ENCODE measurements at places on chromosomes 3 and 15. TPM values are rescaled to one million over a fixed set of nuclear protein-coding genes. Genes with fewer than 3 reads are reported as not detected.
A peak's percentile ranks its signal among the peaks of the same experiment; 100 is the strongest.

GRCh38 chr3:184241141-184241446 is 7.7 kb downstream of the ALG3 start:
- no peak for DNase-seq

DNA sequence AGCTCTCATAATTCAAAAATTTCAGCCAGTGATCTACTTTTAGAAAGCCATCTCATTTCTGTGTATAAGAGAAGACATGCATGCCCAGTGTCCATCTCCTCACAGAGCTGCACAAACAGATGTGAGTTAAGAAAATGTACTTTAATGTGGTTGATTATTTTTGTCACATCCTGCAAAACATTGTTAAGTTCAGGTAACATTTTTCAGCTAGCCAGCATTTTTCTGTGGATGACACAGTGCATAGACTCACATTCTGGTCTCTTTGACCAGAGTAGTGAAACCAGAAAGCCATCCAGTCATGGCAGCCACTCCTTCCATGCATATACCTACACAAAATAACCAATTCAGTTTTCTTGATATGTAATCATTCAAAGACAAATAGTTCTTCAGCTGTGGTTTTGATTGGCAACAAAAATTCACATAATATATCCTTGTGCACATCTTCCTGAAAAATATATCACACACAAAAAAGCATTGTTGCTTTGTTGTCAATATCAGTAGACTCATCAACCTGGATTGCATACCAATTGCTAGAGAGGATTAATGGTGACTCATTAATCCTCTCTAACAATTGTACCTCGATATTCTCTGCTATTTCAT is 2.1 kb upstream of the PLSCR1 start:
- DNase-seq = peak; percentile 15

DNA sequence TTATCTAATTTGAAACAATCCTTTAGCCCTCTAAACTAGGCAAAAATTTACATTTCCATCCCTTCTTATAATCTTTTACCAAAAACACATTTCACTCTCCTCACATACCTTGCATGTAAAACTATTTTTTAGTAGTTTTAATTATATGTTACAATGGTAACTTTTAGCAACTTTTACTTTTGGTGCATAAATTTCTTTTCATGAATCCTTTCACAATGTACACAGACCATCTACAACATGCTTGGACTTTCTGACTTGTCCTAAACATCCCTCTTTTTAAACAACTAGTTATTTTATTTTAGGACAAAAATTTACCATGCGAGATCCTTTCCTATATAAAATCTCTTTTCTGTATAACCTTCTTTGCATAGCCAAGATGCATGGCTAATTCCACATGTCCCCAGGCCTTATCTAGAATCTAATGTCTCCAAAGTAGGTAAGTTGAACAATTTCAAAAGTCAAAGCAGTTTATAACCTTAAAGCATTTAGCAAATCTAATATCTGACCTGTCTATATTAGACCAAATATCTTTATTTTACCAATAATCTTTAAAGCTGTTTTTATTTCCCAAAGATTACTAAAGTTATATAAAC is 14.4 kb upstream of the ALDH1L1 start:
- DNase-seq = no peak

GRCh38 chr3:188707381-188708288 is 464.1 kb upstream of the TPRG1 start:
- no peak for DNase-seq

Gene RAB8B
- 54.8 TPM for total RNA-seq

- no peak for DNase-seq
Measured at GRCh38 chr3:14957925-14958324, 10.5 kb downstream of the NR2C2 start.

DNA sequence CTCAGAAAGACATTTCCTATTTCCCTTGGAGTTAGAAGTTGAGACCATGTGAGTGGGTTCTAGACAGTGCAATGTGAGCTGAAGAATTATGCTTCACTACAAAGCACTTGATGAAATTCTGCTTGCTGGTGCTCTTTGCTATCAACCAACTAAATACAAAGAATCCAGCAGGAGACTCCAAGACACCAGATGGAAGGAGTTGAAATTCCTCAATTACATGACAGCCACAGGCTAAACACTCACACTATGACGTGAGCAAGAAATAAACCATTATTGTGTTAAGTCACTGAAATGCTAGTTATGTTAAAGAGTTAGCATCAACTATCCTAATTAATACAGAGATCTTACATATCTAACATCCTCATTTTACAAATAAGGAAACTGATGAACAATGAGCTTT is 8.2 kb upstream of the MAP4 start:
- no peak for DNase-seq

Gene APPL1
- total RNA-seq = 38.7 TPM

DNA sequence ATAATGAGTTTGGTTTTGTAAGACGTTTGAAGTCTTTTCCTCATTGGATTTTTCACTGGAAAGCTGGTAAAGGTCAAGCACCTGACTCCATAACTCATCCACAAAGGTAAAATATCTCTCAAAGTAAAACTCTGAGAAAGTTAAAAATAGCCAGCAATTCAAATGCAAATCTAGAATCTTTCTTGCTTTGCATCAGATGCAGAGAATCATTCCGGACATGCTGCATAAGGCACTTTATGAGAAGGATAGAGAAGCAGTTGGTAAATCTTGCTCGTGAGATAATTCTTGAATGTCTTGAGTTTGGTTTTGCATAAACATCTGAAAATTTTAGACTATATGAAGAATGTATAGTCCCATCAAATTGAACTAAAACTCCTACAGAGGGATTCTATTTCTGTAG is 9.1 kb downstream of the KCNMB2 start:
- no peak for DNase-seq

Gene PLCB2
- total RNA-seq = 0.52 TPM

DNA sequence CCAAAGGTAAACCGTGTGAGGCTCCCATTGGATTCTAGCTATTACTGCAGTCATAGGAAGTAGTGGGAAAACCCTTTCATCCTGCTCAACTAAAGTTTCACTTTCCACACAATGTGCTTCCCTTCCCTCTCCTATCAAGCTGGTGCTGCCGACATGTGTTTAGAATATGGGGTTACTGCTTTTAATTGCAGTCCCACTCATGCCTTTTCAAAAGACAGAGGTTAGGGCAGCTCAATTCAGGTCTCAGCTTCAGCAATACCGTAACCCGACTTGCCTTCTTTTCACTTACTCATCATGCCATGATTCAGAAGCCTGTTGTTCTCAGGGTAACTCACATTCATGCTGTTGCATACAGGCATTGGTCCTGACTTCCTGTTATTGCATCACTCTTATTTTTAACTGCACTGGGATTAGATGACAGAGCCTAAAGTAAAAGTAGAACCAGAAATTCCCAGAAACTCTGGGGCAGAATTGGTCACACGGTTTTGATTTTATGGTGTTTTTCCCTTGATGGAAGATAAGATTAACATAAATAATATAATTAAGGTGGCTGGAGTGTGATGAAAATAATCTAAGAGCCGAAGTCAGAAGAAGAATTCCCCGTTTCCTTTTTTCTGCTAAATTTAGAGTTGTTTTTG is 45.7 kb downstream of the C2CD4B start:
- peak; percentile 100 for DNase-seq

Gene GYG1
- total RNA-seq = 37.5 TPM

Gene GNB4
- total RNA-seq = 42.0 TPM

GRCh38 chr15:69468241-69469121 is 15.9 kb downstream of the RPLP1 start:
- peak; percentile 94 for DNase-seq

DNA sequence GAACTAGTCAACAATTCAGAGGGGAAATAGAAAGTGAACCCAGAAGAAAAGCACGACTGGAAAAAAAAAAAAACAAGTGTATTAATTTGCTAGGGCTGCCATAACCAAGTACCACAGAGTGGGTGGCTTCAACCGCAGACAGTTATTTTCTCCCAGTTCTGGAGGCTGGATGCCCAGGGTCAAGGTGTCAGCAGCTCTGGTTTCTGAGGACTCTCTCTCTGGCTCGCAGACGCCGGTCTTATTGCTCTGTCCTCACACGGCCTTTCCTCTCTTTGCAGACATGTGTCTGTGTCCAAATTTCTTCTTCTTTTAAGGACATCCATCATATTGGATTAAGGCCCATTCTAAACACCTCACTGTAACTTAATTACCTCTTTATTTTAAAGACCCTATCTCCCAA is 291.8 kb downstream of the XXYLT1 start:
- DNase-seq = no peak

Gene RPUSD2
- total RNA-seq = 12.7 TPM

DNA sequence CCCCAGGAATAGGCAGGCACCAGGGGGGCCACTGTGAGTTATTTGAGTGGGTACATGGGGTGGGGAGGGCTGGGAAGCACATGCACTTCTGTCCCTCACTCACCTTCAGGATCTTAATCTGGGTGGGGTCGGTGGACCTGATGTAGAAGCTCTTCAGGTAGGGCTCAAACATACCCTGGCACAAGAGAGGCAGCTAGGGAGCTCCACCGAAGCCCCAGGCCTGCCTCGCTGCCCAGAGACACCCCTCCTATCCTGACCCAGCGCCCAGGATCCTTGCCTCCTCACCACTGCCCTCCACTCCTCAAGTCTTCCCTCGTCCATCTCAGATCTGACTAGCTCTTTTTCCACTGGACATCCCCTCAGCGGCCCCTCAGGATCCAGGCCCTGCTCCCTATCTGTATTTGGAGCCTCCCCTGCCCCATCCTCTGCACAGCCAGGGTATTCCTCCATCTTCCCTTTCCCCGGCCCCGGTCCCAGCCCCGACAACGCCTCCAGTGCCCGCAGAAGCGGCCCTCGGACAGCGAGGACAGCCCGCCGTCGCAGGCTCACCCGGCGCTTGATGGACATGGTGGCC is 30.0 kb downstream of the AP3B2 start:
- no peak for DNase-seq

DNA sequence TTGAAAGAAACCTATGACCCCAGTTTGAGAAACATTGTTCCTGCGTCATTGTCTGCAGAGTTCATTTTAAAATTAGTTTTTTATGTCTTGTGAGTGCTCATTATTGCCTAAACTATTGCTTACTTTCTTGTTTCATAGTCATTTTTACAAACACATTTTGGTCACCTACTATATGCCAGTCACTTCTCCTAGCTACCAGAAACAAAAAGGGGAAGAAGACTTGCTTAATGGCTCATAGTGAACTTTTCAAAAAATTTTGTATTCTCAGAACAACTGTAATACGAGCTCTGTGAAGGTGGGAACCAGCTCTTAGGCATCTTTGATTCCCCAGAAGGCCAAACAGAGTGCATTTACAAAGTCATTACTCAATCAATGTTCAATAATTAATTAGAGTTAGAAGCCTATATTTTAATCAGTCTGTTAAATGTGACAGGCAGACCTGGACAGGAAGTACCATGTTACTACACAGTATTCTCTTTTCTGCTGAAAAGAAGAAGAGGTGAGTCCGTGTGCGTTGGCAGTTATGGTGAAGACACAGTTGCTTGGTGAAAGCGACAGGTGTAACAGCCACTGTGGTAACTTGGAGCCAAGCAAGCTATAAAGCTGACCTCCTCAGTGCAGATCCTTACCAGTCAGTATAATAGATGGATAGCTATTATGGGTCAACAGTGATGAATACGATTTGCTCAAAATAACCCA is 46.6 kb downstream of the DPPA2 start:
- no peak for DNase-seq

DNA sequence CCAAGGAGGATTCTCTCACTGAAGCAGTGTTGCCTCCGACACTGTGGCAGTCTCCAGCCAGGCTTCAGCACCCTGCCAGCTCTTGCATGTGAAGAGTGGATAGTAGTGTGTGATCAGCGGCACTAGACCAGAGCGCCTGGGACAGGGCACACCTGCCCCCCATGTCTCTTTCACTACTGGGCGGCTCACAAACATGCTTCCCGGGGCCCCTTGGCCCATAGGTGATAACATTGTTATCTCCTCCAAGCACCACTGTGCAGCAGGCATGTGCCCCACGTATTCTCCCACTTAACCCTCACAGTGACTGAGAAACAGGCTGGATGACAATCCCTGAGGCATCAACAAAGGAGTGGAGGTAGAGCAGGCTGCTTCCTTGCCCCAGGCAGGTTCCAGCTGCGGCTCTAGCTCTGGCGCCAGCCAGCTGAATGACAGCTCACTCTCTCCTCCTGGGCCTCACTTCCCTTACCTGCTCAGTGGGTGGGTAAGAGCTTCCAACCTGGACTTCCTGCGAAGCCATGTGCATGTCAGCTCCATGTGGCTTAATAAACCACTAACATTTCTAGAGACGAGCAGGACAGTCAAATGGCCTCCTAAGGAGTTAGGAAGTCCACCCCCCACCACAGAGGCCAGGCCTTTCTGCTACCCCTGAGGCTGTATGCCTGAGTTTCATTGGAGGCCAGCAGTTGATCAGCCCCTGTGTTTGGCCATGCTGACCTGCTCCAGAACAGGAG is 37.8 kb downstream of the KLF13 start:
- DNase-seq = no peak

Gene CCDC39
- total RNA-seq = 0.10 TPM

Gene SI
- not detected for total RNA-seq

Gene PLIN1
- not detected for total RNA-seq

DNA sequence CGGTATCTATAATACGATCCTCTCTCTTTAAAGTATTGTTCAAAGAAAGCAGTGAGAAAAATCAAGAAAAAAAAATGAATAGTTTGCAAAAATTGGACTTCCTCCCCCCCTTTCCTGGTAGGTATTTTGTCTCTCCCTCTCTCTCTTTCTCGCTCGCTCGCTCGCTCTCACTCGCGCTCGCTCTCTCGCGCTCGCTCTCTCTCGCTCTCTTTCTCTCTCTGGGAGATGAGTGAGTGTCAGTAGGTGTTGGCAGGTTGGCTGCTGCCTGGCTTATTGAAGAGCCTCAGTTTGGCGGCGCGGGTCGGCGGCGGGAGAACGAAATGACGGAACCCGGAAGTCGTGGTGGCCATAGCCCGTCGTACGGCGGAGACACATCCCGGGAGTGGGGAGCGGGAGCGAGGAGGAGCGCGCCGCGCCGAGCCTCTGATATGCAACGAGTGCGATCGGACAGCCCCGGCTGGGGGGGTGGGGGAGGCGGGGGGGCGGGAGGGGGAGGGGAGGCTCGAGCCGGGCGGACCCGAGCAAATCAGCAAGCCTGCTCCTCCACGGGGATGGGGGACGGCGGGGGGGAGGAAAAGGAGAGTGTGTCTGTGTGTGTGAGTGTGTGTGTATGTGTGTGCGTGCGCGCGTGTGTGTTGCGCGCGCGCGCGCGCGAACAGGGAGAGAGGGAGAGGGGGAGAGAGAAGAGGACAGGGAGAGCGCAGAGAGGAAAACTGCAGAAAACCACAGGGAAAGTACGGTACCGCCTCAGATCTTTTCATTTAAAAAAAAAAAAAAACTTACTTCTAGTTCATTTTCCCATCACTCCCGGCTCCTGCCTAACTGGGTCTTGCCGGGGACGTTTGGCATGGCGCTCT is at the start of gene MEIS2:
MEIS2 (minus strand) TSS at position 441 of the 857 bp plus-strand sequence. CDS start 1,083 bp downstream, outside the sequence.
- DNase-seq = peak; percentile 31

Gene C3orf52
- 33.1 TPM for total RNA-seq

DNA sequence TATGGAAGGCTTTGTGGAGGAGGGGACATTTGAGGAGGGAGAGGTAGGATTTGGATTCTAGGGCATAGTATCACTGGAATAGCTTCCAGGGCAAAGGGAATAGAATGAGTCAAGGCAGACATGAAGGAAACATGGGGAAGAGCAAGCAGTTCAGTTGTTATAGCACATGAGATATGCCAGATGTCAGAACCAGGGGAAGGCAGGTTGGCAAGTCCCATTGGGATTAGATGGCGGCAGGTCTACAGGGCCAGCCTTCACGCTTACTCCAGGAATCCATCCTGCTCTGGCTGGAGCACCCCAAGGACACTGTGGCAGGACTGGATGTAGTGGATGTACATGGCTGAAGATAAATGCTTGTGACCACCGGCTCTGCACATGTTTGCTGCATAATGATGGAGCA is 120.4 kb upstream of the ST8SIA2 start:
- no peak for DNase-seq
